ENCODE measurements at places on chromosomes 2 and 18. TPM values are rescaled to one million over a fixed set of nuclear protein-coding genes. Genes with fewer than 3 reads are reported as not detected.

Gene TMEM178A
- 1.3 TPM for total RNA-seq

DNA sequence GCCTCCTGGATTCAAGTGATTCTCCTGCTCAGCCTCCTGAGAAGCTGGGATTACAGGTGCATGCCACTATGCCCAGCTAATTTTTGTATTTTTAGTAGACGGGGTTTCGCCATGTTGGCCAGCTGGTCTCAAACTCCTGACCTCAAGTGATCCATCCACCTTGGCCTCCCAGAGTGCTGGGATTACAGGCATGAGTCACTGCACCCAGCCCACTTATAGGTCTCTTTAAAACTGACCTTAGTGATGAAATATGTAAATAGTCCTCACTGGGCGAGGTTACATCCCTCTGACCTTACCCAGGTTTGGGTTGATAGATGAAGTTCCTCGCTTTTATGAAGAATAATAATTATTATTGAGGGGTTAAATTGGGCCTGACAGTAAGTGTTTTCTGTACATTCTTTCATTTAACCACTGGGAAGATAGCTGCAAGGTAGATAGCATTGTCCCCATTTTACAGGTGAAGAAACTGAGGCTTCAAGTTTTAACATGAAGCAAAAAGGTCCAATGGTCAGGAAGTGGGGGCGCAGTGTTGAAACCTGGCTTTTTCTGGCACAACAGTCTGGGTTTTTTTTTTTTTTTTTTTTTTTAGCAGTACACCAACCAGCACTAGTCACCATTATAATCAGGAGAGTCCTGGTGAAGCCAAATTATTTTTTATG is 174.8 kb upstream of the EPAS1 start:
- no peaks in the 10 kb centered on the region for H3K27me3 ChIP-seq
- no peak overlapping the region for H3K27ac ChIP-seq
- H3K4me3 ChIP-seq, result no peak overlapping the region
- H3K36me3 ChIP-seq, result no peaks in the 10 kb centered on the region

Gene UXS1
- 44.8 TPM for total RNA-seq

DNA sequence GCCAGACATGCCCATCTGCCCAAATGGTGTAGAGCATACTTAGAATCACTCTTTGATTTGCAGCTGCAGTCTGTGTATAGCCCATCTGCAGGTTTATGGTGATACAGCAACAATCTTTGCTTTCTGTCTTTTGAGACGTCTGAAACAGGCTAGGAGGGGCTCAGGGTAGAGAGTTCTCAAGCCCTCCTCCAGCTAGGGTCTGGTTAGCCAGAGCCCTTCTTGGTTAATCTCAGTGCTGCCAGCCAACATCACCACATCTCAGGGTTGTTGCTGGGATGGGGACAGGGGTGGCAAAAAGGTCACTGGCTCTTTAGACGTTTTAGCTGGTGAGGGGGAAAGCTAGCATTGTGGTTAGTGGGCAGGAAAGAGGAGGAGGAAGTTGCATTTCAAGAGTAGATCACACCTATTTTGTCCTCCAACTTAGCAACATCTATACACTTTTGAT is 136.6 kb upstream of the ACAA2 start:
- no peak overlapping the region for H3K4me3 ChIP-seq
- H3K4me1 ChIP-seq, result peaks cover 5% of the 10 kb centered on the region
- peak; percentile 8 for DNase-seq
- no peak overlapping the region for H3K27ac ChIP-seq

Gene MYL1
- not detected for total RNA-seq

DNA sequence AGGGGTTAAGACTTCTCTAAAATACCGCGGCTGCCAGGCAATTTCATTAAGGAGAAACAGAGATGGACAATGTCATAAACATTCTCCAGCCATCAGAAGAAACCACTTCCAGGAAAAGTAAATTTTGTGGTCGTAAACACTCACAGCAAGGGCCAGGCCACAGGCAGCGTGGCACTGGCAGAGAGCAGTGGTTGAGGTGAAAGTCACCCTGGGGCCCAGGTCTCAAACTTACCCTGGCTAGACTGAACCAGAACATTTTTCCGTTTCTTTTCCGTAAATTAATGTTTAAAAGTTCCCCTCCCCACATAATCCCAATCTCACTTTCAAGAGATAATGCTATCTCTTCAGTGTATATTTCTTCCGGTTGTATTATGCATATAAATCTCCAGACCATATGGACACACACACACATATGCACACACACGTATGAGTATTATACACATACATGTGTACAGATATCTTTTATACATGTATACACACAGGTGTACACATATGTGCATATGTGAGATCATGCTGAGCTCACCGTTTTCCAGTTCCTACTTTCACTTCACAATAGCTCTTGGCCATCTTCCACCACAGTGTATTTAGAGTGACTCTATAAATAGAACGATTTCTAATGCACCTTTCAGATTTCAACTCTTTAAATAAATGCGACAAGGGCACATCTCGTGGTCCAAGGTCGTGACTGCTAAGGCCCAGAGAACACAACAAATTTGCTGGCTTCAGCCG is 90.1 kb downstream of the MALT1 start:
- DNase-seq, result peak; percentile 42
- H3K4me1 ChIP-seq, result peaks cover 18% of the 10 kb centered on the region
- no peaks in the 10 kb centered on the region for H3K27me3 ChIP-seq
- no peak overlapping the region for H3K4me3 ChIP-seq
- no peak overlapping the region for H3K27ac ChIP-seq

DNA sequence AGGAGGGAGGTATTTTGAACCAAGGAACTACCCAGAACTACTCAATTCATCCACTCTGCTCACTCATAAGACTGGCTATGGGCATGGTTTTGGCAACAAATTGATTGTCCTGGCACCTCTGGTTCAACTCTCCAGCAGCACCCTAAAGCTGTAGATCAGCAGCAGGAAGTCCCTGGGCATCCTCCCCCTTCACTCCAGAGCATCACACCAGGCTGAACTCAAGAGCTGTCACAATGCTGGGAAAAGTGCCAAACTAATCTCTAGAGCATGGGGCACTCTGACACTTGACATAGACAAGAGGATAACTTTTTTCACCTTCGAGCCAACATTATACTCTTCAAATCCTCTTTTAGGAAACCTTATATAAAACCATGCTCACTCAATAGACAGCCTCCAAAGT is 154.1 kb upstream of the RBBP8 start:
- no peaks in the 10 kb centered on the region for H3K4me1 ChIP-seq
- no peak overlapping the region for H3K27ac ChIP-seq
- DNase-seq, result no peak
- H3K36me3 ChIP-seq, result no peaks in the 10 kb centered on the region
- no peak overlapping the region for H3K4me3 ChIP-seq

GRCh38 chr2:36376319-36376765 is 20.8 kb downstream of the CRIM1 start:
- no peak overlapping the region for H3K4me3 ChIP-seq
- no peak for DNase-seq
- no peaks in the 10 kb centered on the region for H3K27me3 ChIP-seq
- H3K36me3 ChIP-seq, result no peaks in the 10 kb centered on the region
- peaks cover 10% of the 10 kb centered on the region for H3K4me1 ChIP-seq

Gene FOXD4L1
- 0.81 TPM for total RNA-seq

GRCh38 chr2:163732727-163733126 is 3.1 kb downstream of the FIGN start:
- H3K27me3 ChIP-seq, result no peaks in the 10 kb centered on the region
- DNase-seq, result no peak
- no peaks in the 10 kb centered on the region for H3K4me1 ChIP-seq
- no peaks in the 10 kb centered on the region for H3K36me3 ChIP-seq

GRCh38 chr2:143694335-143694734 is 565.1 kb downstream of the ARHGAP15 start:
- no peak for DNase-seq
- no peak overlapping the region for H3K4me3 ChIP-seq
- H3K27me3 ChIP-seq, result no peaks in the 10 kb centered on the region

Gene SERPINB10
- total RNA-seq, result not detected

GRCh38 chr2:181374781-181375675 is 82.2 kb upstream of the ITGA4 start:
- H3K4me3 ChIP-seq, result no peak overlapping the region
- no peaks in the 10 kb centered on the region for H3K36me3 ChIP-seq
- H3K27ac ChIP-seq, result no peak overlapping the region
- no peaks in the 10 kb centered on the region for H3K27me3 ChIP-seq
- DNase-seq, result no peak

DNA sequence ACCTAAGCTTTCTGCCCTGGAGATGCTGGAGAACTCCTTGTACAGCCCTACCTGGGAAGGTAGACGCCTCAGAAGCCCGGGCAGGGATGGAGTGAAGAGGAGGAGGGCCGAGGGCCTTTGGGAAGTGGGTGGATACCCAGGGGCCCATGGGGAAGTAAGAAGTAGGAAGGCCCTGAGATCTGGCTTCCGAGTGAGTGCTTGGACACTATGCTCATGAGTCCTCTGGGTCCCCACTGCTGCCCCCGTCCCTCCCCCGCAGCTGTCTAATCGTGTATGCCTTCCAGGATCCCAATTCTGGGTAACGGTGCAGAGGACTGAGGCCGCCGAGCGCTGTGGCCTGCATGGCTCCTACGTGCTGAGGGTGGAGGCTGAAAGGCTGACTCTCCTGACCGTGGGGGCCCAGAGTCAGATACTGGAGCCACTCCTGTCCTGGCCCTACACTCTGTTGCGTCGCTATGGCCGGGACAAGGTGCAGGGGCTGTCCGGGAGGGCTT is 1.1 kb downstream of the DOK1 start:
- peak overlapping the region; percentile 98 for H3K4me3 ChIP-seq
- no peak overlapping the region for H3K27ac ChIP-seq
- peaks cover 3% of the 10 kb centered on the region for H3K27me3 ChIP-seq
- H3K36me3 ChIP-seq, result peaks cover 15% of the 10 kb centered on the region

DNA sequence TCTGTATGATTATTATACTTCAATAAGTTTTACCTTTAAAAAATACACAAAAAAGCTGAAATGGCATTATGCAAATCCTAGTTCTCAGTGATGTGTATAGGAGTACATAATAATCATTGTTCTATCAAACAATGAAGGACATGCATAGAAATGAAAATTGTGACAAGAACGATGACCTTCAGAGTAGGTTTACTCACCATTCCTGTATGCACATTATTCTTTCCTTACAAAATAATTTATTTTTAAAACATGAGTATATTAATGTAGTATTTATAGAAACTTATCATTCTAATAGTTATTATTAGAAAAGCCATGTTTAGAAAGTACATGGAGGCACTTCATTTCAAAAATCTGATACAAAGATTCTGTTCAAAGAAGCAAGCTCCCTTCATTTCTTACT is 32.7 kb upstream of the DPP4 start:
- H3K4me3 ChIP-seq, result no peak overlapping the region
- no peaks in the 10 kb centered on the region for H3K27me3 ChIP-seq
- no peaks in the 10 kb centered on the region for H3K4me1 ChIP-seq
- no peak overlapping the region for H3K27ac ChIP-seq

GRCh38 chr18:47986620-47987387 is 56.3 kb upstream of the SMAD2 start:
- no peaks in the 10 kb centered on the region for H3K27me3 ChIP-seq
- H3K4me3 ChIP-seq, result no peak overlapping the region
- no peak overlapping the region for H3K27ac ChIP-seq

DNA sequence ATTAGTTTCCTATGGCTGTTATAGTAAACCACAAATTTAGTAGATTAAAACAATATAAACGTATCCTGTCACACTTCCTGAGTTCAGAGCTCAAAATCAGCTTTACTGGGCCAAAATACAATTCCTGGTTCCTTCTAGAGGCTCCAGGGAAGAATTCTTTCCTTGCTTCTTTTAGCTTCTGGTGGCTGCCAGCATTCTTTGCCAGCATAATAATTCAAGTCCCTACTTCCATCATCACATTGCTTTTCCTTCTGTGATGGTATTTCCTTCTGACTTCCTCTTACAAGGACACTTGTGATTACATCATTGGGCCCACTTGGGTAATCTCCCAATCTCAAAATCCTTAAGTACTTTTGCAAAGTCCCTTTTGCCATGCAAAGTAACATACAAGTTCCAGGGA is 40.6 kb downstream of the MOB4 start:
- no peaks in the 10 kb centered on the region for H3K4me1 ChIP-seq
- peaks cover 2% of the 10 kb centered on the region for H3K36me3 ChIP-seq
- no peaks in the 10 kb centered on the region for H3K27me3 ChIP-seq
- no peak overlapping the region for H3K4me3 ChIP-seq

Gene ACMSD
- total RNA-seq, result not detected

DNA sequence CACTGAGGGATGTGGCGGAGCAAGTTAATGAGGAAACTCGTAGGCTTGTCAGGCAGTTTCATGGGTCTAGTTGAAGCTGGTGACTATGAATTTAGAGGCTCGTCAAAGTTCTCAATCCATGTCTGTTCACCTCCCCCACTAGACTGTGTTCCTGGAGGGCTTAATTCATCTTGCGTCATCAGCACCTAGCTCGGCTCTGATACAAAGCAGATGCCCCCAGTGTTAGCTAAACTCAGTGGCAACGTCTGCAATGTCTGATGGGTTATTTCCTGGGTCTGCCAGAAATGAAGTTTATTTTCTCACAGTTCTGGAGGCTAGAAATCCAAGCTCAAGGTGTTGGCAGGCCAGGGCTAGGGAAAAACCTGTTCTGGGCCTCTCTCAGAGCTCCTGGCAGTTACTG is 140.6 kb downstream of the PID1 start:
- no peaks in the 10 kb centered on the region for H3K4me1 ChIP-seq
- no peaks in the 10 kb centered on the region for H3K27me3 ChIP-seq
- H3K4me3 ChIP-seq, result no peak overlapping the region
- H3K27ac ChIP-seq, result no peak overlapping the region
- no peaks in the 10 kb centered on the region for H3K36me3 ChIP-seq
- DNase-seq, result no peak

DNA sequence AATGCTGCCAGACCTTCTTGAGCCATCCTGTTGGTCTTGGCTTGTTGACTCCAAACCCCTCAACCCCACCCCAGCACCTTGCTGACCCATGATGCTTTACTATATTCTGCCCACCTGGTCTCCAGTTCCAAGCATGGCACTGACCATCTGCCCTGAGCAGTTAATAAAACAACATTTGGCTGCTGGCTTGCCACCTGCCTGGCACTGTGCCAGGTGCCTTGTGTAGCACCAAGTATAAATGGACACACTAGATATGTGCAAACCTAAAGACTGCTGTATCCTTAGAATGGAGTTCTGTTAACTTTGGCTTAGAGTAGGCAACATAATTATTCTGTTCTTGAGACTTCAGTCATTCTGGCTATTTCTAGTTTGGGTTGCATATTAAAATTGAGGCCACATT is 91.4 kb downstream of the ACSL3 start:
- DNase-seq, result no peak
- no peaks in the 10 kb centered on the region for H3K4me1 ChIP-seq
- no peaks in the 10 kb centered on the region for H3K36me3 ChIP-seq
- H3K27me3 ChIP-seq, result no peaks in the 10 kb centered on the region

GRCh38 chr18:8856769-8857393 is 151.5 kb downstream of the MTCL1 start:
- H3K4me1 ChIP-seq, result peaks cover 6% of the 10 kb centered on the region
- no peak overlapping the region for H3K27ac ChIP-seq
- H3K27me3 ChIP-seq, result no peaks in the 10 kb centered on the region
- no peak overlapping the region for H3K4me3 ChIP-seq

DNA sequence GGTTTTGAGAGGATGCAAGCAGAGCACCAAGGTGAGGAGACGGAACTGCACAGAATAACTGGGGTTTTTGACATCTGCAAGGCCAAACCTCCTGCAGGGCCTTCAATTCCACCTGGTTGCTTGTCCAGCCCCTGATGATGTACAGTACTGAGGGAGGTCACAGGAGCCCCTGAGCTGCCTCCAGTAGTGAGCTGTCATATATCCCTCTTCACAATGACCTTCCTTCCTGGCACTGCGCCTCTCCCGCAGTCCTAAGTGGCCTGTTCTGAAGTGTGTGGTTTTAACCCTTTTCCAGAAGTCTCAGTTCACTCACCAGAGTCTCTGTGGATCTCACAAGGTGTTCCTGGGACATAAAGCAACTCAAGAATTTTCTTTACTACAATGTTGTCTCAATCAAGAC is 45.3 kb downstream of the LRRTM1 start:
- no peaks in the 10 kb centered on the region for H3K4me1 ChIP-seq
- no peaks in the 10 kb centered on the region for H3K36me3 ChIP-seq
- H3K4me3 ChIP-seq, result no peak overlapping the region
- no peaks in the 10 kb centered on the region for H3K27me3 ChIP-seq
